Gastroesophageal sphincter (tissue), 4 donors: ENCODE measurements at places on chromosomes 13 and 19. TPM values are rescaled to one million over a fixed set of nuclear protein-coding genes. Genes with fewer than 3 reads are reported as not detected.

Gene ZNF382
- 24.0 TPM for total RNA-seq

Gene OR7D4
- not detected for total RNA-seq

Gene SYT3
- not detected for total RNA-seq

Gene PMIS2
- total RNA-seq = not detected
